ENCODE measurements at places on chromosomes 4 and X.

- DNase-seq: no peak
Observed at GRCh38 chrX:41963348-41963747, 40.0 kb upstream of the CASK start.

DNA sequence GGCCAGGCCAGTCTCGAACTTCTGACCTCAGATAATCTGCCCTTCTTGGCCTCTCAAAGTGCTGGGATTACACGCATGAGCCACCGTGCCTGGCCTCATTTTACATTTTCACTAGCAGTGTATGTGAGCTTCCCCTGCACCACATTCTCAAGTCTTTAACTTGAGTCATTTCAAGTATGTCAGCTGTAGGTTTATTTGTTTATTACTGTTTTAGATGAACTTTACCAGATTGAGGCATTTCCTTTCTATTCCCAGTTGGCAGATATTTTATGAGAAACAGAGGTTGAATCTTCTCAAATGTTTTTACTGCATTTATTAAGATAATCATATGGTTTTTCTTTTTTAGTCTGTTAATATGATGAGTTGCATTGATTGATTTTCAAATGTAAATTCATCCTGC lies 114.6 kb upstream of the SH3RF1 start:
- no peak for DNase-seq

GRCh38 chr4:4572821-4573220 lies 31.0 kb upstream of the STX18 start:
- DNase-seq: no peak

DNA sequence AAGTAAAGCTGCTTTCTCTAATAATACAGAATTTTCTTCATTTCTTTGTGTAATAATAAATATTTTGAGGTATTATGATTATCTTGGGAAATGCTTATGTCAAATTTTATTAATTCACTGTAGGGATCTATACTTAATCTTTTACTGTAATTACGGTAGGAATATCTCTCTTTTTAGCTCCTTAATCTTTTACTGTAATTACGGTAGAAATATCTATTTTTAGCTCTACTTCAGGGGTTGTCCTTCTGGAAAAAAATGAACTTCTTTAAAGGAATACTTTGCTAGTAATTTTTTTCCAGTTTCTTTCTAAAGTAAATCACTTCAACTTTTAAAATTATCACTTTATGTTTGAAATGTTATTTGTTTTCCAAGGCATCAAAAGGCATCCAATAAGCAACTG lies 2229.4 kb upstream of the AGA start:
- DNase-seq: no peak

GRCh38 chr4:153757407-153757806 lies 2.4 kb downstream of the RNF175 start:
- no peak for DNase-seq

- DNase-seq: no peak
Observed at GRCh38 chr4:11894977-11895376, 466.3 kb upstream of the HS3ST1 start.

Measured in stimulated activated CD4-positive, alpha-beta T cell treated with anti-CD3 and anti-CD28 coated beads, Interleukin-1b, Interleukin-23, amount 100 ng/mL, for 1 hour (primary cell).